ENCODE measurements at places on chromosomes 3 and 15. TPM values are rescaled to one million over a fixed set of nuclear protein-coding genes. Genes with fewer than 3 reads are reported as not detected.

DNA sequence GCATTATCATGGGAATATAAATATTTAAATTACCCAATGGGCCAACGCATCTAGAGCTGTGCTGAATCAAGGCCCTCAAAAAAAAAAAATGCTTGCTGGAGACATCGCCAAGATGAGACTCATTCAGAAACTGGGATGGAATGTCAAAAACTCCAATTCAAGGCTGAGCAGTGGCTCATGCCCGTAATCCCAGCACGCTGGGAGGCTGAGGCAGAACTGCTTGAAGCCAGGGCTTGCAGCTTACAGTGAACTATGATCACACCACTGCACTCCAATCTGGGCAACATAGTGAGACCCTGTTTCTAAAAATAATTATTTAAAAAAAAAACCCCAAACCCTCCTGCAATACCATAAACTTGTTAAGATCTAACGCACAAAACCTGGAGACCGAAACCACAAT lies 3.1 kb upstream of the CACNA1D start:
- no peak overlapping the region for H3K4me3 ChIP-seq
- H3K4me1 ChIP-seq: peaks cover 9% of the 10 kb centered on the region
- H3K36me3 ChIP-seq: no peaks in the 10 kb centered on the region
- H3K27ac ChIP-seq: no peak overlapping the region
- DNase-seq: no peak

Gene P2RY13
- total RNA-seq: 0.63 TPM

DNA sequence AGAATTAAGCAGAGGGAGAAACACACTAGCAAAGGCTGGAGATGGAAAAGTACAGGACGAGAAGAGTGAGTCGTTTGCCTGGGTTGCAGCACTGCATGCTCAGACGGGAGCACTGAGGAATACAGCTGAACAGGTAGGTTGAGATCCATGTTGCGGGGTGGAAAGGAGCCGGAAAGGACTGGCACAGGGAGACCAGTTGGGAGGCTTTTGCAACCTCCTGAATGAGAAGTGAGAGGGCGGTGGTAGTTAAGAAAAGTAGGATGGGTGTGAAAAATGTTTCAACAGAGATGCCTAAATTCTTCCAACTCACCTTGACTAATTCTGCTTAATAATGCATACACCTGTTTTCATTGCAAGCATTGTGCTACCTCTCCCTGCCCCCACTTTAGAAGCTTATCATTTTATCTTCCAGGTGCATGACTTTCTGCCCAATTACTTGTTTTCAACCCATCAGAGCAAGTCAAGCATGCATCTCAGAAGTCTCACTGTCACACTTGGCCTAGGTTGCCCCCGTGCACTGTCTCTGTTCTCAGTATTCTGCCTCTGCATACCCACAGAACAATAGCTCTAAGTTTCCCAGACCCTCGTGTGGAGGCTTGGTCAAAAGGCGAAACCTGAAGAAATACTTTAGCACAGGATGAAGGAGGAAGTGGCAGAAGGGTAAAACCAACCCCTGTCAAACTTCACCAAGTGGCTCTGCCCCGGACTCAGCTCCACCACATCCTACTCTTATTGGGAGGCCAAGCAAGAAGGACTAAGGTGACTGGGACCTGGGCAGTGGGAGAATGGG lies 199.3 kb upstream of the BCL6 start:
- no peak overlapping the region for H3K4me3 ChIP-seq
- no peaks in the 10 kb centered on the region for H3K4me1 ChIP-seq
- no peaks in the 10 kb centered on the region for H3K27me3 ChIP-seq
- no peak for DNase-seq
- no peak overlapping the region for H3K27ac ChIP-seq
- H3K36me3 ChIP-seq: no peaks in the 10 kb centered on the region

DNA sequence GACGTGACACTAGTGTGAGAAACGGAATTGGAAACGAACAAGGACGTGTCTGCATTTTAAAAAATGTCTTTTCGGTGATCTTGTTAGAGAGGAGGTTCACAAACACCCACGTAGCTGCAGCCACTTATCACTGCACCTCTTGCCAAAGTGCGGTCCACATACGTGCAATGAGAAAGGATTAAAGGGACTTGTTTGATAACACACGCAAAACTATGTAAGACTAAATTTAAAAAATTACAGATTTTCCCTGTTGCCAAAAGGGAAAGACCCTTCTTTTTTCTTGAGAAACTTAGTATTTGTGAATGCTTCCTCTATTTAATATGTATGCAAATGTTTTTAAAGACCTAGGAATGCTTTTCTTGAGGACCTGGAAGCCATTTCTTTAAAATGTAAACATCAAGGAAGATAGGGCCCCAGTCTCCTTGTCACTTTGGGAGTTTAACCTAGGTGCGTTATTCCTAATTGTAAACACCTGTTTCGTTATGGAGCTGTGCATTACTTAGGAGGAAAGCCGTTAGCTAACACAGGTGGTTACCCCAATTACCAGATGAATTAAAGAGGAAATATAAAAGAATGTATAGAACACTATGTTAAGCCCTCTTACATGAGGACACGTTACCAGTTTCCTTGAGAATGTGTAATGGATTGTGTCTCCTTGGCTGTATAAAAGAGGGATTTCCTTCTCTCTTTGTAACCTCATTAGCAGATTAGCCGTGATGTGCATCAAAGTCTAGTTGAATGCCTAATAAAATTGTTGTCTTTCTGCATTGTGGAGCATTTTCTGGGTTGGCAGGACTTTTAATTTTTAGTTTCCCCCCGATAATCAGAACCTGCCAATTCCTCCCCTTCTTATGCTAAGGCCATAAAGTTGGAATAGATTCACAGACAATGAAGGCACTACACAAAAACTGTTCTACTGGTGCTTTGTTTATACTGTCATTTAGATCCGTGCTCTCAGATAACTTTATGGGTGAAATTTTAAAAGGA lies 1.0 kb downstream of the LEKR1 start:
- no peaks in the 10 kb centered on the region for H3K36me3 ChIP-seq
- DNase-seq: no peak
- no peaks in the 10 kb centered on the region for H3K27me3 ChIP-seq
- peak overlapping the region; percentile 96 for H3K27ac ChIP-seq

Gene SPINK8
- total RNA-seq: not detected

Gene AADACL2
- total RNA-seq: not detected

GRCh38 chr3:99537416-99537815 lies 101.0 kb upstream of the COL8A1 start:
- no peak overlapping the region for H3K4me3 ChIP-seq
- DNase-seq: no peak
- no peaks in the 10 kb centered on the region for H3K27me3 ChIP-seq
- H3K27ac ChIP-seq: no peak overlapping the region

Gene IQCH
- total RNA-seq: 10.0 TPM

DNA sequence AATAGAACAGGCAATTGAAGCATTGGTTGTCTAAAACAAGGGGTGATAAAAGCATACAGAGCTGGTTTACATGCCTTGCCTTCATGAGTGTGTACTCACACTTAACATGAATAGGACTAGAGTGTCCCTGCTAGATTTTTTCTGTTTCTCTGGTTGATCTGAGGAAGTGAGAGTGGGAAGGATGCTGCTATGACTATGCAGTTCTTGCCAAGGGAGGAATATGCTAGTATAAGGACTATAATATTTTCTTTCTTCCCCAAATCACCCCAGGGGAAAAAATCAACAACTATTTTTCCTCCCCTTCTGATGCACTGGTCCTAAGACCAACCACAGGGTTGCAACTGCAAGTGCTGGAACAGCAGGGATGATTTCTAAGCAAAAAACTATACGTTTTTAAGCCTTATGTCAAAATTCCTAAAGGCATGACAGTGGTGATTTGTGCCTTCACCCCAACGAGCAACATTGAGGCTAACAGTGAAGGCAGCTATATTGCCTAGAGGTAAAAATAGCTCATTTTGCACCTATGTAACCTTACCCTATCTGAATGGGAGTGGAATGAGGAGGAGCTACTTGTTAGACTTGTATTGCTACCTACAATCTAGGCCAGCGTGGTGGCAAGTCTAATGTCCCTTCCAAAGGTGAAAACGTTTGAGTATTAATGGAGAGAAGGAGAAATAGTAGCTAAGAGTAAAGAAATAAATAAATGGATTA lies 33.5 kb upstream of the USP8 start:
- no peak overlapping the region for H3K27ac ChIP-seq
- no peaks in the 10 kb centered on the region for H3K27me3 ChIP-seq
- H3K4me3 ChIP-seq: no peak overlapping the region
- H3K36me3 ChIP-seq: no peaks in the 10 kb centered on the region
- no peak for DNase-seq
- no peaks in the 10 kb centered on the region for H3K4me1 ChIP-seq

Gene LMAN1L
- total RNA-seq: not detected

Gene TGFBR2
- total RNA-seq: 243 TPM

GRCh38 chr15:87907676-87908446 lies 348.7 kb downstream of the NTRK3 start:
- H3K27ac ChIP-seq: no peak overlapping the region
- DNase-seq: no peak
- no peak overlapping the region for H3K4me3 ChIP-seq
- H3K36me3 ChIP-seq: no peaks in the 10 kb centered on the region
- H3K27me3 ChIP-seq: no peaks in the 10 kb centered on the region
- no peaks in the 10 kb centered on the region for H3K4me1 ChIP-seq

- DNase-seq: peak; percentile 13
- H3K27ac ChIP-seq: peak overlapping the region; percentile 36
- H3K4me3 ChIP-seq: no peak overlapping the region
- peaks cover 16% of the 10 kb centered on the region for H3K4me1 ChIP-seq
- H3K27me3 ChIP-seq: no peaks in the 10 kb centered on the region
These were observed 140.6 kb downstream of the RBPMS2 start for GRCh38 chr15:64634576-64635498.

Gene OSTN
- total RNA-seq: not detected

Gene CNTN3
- total RNA-seq: 4.4 TPM

GRCh38 chr3:144692488-144692887 lies 720.9 kb downstream of the DIPK2A start:
- no peak overlapping the region for H3K4me3 ChIP-seq
- H3K27me3 ChIP-seq: no peaks in the 10 kb centered on the region
- no peak overlapping the region for H3K27ac ChIP-seq
- H3K36me3 ChIP-seq: no peaks in the 10 kb centered on the region
- H3K4me1 ChIP-seq: no peaks in the 10 kb centered on the region
- DNase-seq: no peak

Gene NAALADL2
- total RNA-seq: 8.2 TPM

DNA sequence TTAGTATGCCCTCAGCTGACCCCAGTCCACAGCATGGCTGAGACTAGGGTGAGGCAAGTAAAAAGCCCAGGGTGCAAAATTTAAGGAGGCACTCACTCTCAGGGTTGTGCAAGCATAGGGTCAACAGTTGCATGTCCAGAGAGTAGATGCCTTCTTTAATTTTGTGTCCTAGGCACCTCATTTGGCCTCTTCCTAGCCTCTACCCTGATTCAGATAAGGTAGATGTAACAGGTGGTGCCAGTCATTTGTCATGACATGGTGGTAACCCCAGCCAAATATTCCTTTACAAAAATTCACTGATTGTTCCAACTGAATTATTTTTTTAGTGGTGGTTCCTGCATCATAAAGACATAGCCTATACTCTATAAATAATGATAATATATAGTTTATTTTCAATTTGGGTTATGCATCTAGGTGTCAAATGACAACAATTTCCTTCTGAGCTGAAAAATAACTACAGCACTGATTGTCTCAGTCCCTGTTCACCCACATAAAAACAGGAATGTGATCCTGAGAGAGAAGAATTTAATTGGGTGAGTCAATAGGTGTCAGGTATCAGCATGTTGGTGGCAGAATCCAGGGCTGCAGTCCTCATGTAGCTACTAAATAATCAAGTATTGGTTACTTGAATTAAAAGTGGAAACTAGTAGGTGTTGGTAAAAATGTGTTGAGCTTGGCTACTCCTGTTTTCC lies 44.2 kb upstream of the TIPARP start:
- H3K27ac ChIP-seq: peak overlapping the region; percentile 77
- no peak overlapping the region for H3K4me3 ChIP-seq
- no peaks in the 10 kb centered on the region for H3K27me3 ChIP-seq
- no peaks in the 10 kb centered on the region for H3K36me3 ChIP-seq
- H3K4me1 ChIP-seq: peaks cover 75% of the 10 kb centered on the region

Gene CEP19
- total RNA-seq: 4.0 TPM

Gene APBA2
- 14.4 TPM for total RNA-seq

Gene AVEN
- total RNA-seq: 12.9 TPM

- H3K27me3 ChIP-seq: no peaks in the 10 kb centered on the region
- no peak overlapping the region for H3K27ac ChIP-seq
- DNase-seq: no peak
- no peak overlapping the region for H3K4me3 ChIP-seq
- no peaks in the 10 kb centered on the region for H3K36me3 ChIP-seq
These were observed 2.1 kb upstream of the PAQR5 start for GRCh38 chr15:69296606-69297005.

Measured in thyroid gland (tissue), 4 donors.